Renal cortex interstitium (tissue), 15 donors: ENCODE measurements at places on chromosomes 16 and 17. TPM values are rescaled to one million over a fixed set of nuclear protein-coding genes. Genes with fewer than 3 reads are reported as not detected.

NSMCE1 gene
- polyA plus RNA-seq = 84.7 TPM

CES2 gene
- 50.6 TPM for polyA plus RNA-seq

ATXN1L gene
- 36.6 TPM for polyA plus RNA-seq

CD300LB gene
- 0.20 TPM for polyA plus RNA-seq
